NCI-H774 (cell line): ENCODE measurements at places on chromosomes 1 and 21.

- no peak for DNase-seq
Measured at GRCh38 chr1:90384193-90384592, 332.9 kb downstream of the BARHL2 start.

GRCh38 chr1:150529017-150529416, 13.5 kb downstream of the FALEC start:
- peak; percentile 24 for DNase-seq

DNA sequence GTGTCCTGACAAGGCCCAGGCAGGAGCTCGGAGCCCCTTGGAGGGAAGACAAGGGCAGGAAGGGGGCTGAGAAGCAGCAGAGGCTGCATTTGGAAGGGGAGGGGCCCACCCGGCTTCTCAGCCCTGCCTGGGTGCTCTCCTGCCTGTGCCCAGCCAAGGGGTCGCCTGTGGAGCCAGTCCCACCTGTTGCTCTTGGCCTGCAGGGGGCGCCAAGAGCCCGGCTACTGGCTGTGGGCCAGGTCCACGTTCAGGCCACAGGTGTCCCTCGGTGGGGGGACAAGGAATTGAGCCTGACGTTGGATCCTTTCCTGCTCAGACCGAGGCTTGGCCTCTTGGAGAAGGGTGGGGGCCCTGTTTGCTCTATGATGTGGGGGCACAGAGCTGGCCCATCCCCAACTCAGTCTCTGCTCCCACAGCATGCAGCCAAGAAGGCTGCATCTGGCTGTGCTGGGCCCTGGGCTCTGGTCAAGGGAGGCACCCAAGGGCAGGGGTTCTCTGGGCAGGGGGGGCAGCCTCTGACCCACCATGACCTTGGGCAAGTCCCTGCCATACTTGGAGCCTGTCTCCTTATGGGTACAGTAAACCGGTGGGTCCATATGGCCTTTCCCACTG, 10.9 kb downstream of the WNT4 start:
- DNase-seq: peak; percentile 6

GRCh38 chr1:223788746-223789415, 56.9 kb downstream of the TP53BP2 start:
- no peak for DNase-seq

DNA sequence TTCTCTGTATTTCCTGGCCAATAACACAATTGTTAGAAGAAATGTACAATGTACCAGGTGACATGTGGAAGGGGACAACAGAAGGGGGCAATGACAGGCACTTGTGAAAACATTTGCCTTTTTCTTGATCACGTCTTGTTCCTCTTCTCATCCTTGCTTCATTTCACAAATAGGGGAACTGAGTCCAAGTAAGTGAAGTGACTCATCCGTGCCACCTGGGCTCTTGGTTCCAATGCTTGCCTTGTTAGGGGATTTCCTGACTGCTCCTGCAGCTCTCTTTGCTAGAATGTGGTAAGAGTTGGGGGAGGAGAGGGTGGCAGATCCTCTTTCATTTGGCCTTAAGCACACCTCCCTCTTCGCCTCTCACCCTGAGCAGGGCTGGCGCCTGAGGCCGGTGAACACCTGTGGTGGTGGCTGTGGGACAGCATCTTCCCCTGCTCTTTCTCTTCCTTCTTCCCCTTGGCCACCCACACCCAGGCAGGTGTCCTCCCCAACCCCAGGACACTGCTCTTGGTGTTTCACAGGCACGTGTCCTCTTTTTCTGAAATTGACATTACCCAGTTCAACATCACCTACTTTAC, 2.2 kb upstream of the RHEX start:
- no peak for DNase-seq

DNA sequence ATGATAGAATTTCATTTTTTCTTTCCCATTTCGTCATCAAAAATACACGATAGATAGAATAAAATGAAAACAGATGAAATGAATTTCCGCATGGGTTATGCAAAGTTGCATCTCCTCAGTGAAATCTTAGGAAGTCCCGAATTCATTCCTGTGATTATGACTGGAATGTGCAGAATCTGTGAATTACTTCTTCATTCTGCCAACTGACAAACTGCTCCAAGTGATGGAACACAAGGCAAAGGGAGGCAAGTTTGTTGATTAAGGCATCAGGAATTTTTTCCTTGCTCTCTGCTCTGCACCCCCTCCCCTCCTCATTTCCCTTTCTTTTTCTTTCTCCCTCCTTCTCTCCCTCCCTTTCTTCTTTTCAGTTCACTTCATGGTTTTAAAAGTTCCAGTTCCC, 37.0 kb upstream of the ADGRL4 start:
- DNase-seq: no peak

DNA sequence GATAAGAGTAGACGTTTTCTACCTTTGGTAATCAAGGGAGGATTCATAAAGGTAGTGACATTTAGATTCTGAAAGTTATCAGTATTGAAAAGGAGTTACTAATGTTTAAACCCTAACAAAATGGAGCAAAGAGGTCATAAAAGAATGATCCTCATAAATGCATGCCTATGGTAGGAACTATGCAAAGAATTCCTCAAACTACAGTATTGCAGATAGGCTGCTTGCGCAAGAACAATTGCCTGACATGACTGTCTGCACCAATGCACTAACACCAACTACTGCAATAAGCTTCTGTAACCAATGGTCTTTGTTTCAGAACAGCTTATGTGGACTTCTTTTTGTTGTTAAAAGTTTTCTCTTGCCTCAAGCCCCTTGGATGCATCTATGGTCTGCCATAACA, 597.3 kb upstream of the ADGRL4 start:
- no peak for DNase-seq

DNA sequence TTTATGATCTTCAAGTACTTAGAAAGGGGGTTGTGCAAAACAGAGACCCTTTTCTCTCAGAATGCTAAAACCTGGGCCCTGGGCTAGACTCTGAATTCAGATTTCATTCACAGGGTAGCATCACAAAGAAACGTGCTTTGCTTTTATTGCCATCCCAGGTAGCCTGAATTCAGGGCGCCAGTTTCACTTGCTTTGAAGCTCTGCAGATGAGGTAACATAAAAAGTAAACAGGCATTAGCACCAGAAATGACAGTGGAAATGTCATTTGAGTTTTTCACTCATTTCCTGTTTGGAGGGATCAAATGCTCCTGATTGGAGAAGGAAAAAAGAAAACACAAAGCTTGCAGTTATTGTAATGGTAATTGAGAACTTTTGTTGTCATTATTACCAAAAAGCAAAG, 2.6 kb downstream of the SYPL2 start:
- no peak for DNase-seq

GRCh38 chr1:30311749-30312148, 411.6 kb downstream of the MATN1 start:
- DNase-seq: no peak

- no peak for DNase-seq
Measured at GRCh38 chr1:116110567-116111523, at the start of gene MAB21L3. TSS of gene MAB21L3 (plus strand) at chr1:116111399. CDS start at chr1:116112616, 1,217 bp downstream.

GRCh38 chr21:34962586-34963222, 86.4 kb downstream of the RUNX1 start:
- DNase-seq: no peak

DNA sequence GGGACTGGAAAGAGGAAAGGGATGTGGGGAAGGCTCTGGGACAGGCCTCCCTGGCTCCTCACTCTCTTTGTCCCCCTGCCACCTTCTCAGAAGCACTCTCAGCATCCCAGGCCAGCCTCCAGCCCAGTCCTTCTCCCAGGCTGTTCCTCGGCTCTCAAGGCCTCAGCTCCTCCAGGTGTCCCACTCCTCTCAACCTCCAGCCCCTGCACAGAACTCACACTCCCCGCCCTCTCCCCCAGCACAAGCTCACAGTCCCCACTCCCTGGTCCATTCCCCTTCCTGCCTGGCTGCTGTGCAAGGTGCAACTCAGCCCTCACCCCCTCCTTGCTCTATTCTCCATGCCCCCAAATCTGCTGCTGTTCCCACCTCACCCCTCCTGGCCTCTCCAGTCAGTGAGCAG, 185.0 kb downstream of the HIVEP3 start:
- no peak for DNase-seq

DNA sequence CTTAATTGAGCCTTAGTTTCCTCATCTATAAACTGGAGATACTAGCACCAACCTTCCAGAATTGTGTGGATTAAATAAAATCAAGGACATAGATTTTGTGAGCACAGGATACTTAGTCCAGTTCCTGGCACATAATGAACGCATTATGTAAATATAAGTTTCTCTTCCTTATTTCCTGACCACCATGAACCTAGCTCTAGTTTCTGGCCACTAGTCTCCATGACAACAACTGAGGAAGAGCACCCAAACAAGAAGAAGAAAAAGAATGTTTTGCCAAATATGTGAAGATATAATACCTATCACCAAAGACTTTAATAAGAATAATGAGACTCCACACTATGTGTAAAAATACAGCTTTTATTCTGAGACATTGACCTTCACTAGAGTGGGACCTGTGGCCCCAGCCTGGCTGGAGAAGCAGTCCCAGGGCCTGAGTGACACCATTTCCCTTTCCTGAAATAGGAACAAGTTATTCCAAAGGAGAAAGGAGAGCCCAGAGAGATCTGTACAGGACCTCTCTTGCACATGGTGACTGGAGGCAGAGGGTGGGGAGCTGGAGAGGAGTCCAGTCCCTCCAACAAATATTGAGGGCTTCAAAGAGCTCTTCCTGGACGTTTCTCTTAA, 940 bp upstream of the USF1 start:
- no peak for DNase-seq

GRCh38 chr1:2277741-2278488, 49.8 kb downstream of the SKI start:
- no peak for DNase-seq

DNA sequence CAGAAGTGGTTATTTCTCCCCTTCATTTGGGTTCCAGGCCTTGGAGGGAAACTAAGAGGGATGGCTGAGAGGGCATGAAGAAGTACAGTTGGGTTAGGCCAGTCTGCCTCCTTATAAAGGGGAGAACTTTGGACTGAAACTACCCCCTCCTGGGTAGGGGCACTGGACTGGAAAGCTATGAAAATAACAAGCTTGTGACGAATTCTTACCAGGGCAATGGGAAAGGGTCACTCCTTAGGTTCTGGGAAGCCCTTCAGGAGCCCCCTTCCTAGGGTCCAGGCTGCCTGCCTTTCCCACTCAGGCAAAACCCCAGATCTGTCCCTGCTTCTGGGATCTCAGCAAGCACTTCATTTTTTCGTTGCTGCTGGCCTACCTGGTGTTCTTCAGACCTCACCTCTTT, 9.8 kb upstream of the P3R3URF start:
- DNase-seq: no peak

DNA sequence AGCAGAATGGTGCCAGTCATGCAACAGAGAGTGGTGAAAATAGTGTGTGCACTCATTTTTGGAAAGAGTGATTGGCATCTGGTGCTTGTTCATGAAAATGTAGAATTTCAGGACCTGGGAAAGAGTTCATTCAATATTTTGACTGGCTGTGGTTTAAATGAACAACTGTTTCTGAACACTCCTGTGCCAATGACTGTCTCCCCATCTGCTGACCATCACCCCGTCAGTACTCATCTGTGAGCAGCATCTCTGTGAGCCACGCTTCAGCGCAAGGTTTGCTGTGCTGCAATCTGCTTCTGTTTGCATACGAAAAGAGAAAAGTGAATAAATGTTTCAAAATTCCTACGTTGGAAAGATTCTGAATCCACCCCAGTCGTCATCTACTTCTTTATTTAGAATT, 77.9 kb upstream of the RUNX1 start:
- DNase-seq: no peak

GRCh38 chr21:42607525-42608102, 45.8 kb upstream of the PDE9A start:
- no peak for DNase-seq

GRCh38 chr21:34345892-34346291, 17.9 kb upstream of the KCNE2 start:
- no peak for DNase-seq

DNA sequence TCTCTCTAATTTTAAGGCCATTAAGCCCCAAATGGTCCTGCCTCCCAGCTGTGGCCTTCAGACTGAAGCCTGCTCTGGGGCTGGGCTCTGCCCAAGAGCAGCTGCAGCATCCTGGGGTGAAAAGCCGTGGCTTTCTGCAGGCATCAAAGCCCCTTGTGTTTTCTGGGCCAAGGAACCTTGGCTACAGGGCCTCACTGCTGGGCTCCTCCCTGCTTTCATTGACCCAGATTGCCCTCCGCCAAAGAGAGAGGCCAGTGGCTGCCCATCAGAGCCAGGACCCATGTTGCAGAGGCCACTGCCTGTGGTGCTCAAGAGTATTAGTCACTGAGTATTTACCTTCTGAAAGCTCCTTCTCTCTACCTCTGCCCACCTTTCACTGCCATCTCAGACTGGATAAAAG, 1.6 kb downstream of the ZNF648 start:
- DNase-seq: no peak

GRCh38 chr1:1332774-1333480, 1.8 kb downstream of the TAS1R3 start:
- no peak for DNase-seq

DNA sequence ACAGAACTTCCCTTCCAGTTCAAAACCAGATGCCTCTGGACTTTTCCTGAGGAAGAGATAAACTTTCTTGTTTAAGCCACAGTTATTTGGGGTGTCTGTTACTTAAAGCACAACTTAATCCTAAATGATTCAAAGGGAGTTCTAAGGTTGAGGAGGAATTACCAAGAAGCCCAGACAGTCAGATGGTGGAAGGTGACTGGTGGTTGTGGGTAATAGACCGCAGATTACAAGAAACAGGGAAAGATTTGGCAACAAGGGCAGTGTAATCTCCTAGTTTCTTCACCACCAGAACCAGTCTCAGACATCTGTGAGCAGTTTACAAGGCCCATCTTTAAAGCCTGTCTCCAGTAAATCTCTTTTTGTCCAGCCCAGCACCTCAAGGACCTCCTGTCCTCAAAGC, 130.1 kb upstream of the CTTNBP2NL start:
- no peak for DNase-seq

GRCh38 chr21:23108533-23108932, 2110.3 kb downstream of the NCAM2 start:
- DNase-seq: no peak

DNA sequence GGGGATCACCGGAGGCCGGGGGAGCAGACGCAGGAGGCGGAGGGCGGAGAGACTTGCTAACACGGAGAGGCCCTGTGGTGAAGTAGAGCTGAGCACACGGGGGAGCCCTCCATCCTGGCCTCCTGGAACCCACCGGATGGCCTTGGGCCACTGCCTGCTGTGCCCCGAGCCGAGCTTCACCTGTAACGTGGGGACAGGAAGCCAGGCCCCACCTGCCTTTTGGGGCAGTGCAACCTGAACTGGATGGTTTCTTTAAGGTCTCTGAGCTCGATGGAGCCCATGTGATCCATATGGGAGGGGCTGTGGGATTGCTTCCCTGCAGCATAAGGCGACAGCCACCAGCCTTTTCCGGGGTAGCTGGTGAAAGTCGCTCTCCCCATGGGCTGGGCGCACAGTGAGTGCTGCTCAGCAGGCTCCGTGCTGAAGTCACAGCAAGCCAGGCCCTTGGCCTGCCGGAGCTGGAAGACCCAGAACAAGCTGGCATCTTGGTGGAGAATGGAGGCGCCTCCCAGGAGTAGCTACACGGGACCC, 35.8 kb downstream of the TFF3 start:
- DNase-seq: no peak

GRCh38 chr1:102799496-102799895, 308.8 kb downstream of the COL11A1 start:
- DNase-seq: no peak

GRCh38 chr1:162970021-162970420, 99.1 kb upstream of the RGS4 start:
- DNase-seq: no peak

GRCh38 chr1:181180407-181181031, 92.0 kb downstream of the IER5 start:
- no peak for DNase-seq
